ENCODE measurements at places on chromosomes 2 and 18. TPM values are rescaled to one million over a fixed set of nuclear protein-coding genes. Genes with fewer than 3 reads are reported as not detected.

PPP1R1C gene
- total RNA-seq, result not detected

NT5C1B gene
- not detected for total RNA-seq

ZNF638 gene
- total RNA-seq, result 93.5 TPM

CD8B2 gene
- total RNA-seq, result not detected

NGEF gene
- 0.35 TPM for total RNA-seq

DNA sequence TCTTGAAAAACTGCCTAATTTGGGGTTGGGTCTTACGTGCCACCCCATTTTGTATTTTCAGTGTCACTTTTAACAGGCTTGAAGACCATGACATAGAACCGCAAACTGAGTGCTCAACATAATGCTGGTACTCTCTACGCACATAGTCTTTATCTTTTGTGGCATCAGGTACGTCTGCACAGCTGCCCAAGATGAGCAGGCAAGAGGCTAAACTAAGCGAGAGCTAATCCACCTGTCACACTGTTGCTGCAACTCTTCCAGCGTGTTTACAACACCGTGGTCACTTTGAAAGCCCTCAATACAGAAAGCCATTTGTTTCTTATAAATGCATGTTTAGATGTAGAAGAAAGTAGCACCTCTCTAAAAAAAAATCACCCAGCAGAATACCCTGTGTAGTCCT is 270.0 kb upstream of the TCF4 start:
- no peak for DNase-seq

GRCh38 chr2:55156326-55156725 is 75.8 kb downstream of the CLHC1 start:
- no peak for DNase-seq

- no peak for DNase-seq
These were observed 8.7 kb upstream of the ACSL3 start for GRCh38 chr2:222851956-222852617.

GRCh38 chr18:54830866-54831265 is 2.6 kb downstream of the RAB27B start:
- DNase-seq, result no peak

- DNase-seq, result no peak
These were observed 3.3 kb upstream of the WNT10A start for GRCh38 chr2:218877331-218877730.

DNA sequence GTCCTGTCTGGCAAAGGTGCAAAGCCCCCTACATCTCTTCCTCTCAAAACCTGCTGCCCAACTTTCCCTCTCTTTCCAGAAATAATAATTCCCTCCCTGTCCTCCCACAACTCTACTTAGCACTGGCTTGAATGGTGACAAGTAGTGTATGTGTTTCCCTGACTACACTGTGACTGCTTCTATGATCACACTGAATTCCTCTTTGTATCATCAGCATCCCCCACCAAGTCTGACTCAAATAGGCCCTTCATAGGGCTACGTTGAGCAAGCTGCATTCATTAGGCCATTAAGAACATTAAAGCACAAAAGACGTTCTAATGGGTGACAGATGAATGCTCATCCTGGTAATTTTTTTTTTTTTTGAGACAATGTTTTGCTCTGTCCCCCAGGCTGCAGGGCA is 13.7 kb upstream of the ST3GAL5 start:
- no peak for DNase-seq

Data from mesenteric fat pad (tissue), 1 donor.